ENCODE measurements at places on chromosomes 5 and 9.

- peak; percentile 31 for DNase-seq
Observed at GRCh38 chr9:13110766-13111417, 168.6 kb downstream of the MPDZ start.

DNA sequence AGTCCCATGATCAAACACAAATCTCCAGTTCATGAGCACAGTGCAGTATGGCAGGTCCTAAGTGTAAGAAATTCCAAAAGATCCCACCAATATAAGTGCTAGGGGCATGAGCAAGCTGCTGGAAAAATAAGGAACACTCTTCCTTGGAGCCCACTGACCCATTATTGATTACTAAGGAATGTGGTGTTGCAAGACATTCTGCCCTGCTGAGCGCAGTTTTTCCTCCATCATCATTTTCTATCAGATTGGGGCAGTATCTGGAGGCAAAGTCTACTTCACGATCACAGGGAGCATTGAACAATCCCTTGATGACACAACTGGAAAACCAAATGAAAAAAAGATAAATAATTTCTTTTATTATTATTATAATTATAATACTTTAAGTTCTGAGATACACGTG is 129.2 kb downstream of the UGCG start:
- no peak for DNase-seq

DNA sequence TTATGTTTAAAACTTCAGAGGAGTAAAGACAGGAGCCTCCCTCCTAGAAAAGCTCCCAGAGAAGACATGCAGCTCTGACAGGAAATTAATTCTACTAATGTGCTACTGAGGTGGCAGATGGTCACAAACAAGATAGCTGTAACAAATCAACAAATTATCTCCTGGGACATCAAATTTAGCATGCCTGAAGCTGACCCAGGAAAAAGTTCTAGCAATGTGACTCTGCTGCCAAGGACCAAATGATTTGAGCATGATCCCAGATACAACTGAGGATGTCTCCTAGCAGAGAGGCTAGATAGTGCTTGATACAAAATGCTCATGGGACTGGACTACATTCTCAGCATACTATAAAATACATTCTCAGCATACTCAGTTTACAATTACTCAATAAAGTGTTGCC is 413.5 kb upstream of the SMC2 start:
- no peak for DNase-seq

GRCh38 chr9:118659011-118659410 is 710.2 kb downstream of the BRINP1 start:
- no peak for DNase-seq

- DNase-seq, result no peak
Observed at GRCh38 chr9:70407081-70407503, 7.4 kb downstream of the KLF9 start.

GRCh38 chr5:117433818-117434217 is 859.2 kb upstream of the SEMA6A start:
- DNase-seq, result no peak

GRCh38 chr5:6458833-6459232 is 10.2 kb downstream of the UBE2QL1 start:
- DNase-seq, result no peak

DNA sequence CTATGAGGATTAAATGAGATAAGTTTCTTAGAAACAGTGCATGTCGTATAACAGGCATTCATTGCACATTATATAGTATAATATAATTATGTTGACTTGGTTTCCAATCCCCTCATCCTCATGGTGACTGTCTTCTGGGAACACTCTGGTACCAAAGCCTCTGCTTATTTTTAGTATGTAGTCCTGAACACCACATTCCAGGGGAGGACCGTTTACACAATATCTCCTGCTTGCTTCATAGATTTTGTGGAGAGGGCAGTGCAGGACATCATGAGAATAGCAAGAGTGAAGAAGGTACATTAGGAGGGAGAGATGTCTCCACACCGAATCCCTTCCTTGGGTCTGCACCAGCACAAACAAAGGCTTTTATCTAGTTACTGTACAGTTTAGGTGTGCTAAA is 20.5 kb upstream of the BHMT start:
- DNase-seq, result no peak

- DNase-seq, result no peak
Observed at GRCh38 chr5:84383296-84383815, 1.3 kb downstream of the EDIL3 start.

- DNase-seq, result no peak
Observed at GRCh38 chr9:118384531-118385100, 680.4 kb downstream of the TLR4 start.

DNA sequence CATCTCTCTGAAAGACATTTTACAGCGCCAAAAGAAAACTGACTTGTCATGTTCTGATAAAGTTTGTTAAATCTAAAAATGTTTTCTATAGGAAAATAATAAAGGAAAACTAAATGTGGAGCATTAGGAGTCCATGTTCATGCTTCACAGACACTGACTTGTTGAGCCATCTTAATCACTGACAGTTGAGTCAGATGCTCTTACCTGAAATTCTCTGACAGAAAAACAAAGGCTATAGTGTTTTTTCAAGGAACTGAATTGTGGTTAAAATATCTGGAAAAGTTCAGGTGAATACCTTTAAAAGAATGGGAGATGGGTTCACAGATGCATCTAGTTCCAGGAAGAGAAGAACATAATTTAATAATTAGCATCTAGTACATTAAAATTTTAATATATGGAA is 113.5 kb upstream of the SLC12A2 start:
- DNase-seq, result no peak

- no peak for DNase-seq
Observed at GRCh38 chr5:115160975-115161475, 8.7 kb downstream of the TRIM36 start.

GRCh38 chr9:30688801-30689200 is 1695.6 kb upstream of the ACO1 start:
- DNase-seq, result no peak

GRCh38 chr5:138661291-138661960 is 86.2 kb upstream of the HSPA9 start:
- DNase-seq, result no peak

DNA sequence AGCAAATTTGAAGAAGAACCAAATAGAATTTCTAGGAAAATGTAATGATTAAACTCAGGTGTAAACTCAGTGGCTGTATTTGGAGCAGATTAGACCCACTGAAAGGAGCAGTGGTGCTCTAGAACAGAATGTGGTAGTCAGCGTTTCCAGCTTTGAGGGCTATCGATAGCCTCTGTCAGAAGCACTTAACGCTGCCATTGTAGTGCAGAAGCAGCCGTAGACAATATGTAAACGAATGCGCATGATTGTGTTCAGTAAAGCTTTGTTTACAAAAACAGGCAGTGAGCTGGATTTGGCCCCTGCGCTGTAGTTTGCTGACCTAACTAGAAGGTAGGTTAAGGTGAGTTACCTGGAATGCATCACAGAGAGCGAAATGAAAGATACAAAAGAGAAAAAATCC is 72.0 kb downstream of the FAM78A start:
- DNase-seq, result no peak

DNA sequence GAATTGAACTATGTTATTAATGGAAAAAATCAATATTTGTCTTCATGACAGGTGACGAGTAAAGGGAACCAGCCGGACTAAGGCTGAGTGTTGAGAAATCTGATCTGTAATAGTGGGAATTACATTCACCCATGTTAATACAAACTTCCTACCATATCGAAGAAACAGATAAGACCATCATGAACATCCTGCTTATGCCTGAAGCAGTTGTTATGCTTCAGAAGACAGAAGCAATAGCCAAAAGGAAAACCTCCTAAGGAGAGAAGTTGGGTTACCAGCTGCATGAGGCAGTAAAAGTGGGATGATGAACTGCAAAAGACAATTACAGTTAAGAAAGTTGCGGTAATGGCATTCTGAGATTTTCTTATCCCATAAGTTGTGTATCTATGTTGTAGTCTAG is 281.5 kb downstream of the GABRB2 start:
- DNase-seq, result no peak

DNA sequence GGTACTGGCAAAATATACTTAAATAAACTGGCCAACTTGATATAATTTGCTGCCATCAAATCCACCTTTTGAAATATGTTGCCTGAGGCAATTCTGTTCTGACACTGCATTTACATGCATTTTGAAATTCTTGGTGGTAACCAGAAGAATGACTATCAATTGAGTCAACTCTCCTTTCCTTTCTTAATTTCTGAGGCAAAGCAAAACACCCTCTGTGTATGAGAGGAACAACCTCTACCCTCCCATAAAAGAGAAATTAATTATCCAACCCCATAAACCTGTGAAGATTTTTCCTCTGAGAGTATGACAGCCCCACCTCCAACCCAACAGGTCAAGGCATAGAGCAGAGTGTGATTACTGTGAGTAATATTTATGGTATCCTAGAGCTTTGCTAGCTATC is 286.8 kb downstream of the NR2F1-AS1 start:
- no peak for DNase-seq
